Glomerular endothelial cell (primary cell): ENCODE measurements at places on chromosomes 13 and 19. TPM values are rescaled to one million over a fixed set of nuclear protein-coding genes. Genes with fewer than 3 reads are reported as not detected.

DNA sequence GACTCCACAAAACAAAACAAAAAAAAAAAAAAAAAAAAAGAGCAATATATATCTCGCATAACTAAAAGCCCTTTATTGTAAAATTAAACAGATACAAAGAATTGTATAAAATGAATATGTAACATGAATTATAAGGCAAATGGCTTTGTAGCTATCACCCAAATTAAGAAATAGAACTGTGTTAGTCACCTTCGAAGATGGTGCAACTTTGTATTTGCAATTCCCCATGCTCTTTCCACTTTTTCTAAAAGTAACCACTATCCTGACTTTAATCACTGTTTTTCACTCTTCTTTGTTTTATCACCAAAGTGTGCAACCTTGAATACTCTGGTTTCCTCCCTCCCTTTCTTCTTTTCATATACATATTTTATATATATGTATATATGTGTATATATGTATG, 57.1 kb upstream of the HTR2A start:
- no peak for DNase-seq

DNA sequence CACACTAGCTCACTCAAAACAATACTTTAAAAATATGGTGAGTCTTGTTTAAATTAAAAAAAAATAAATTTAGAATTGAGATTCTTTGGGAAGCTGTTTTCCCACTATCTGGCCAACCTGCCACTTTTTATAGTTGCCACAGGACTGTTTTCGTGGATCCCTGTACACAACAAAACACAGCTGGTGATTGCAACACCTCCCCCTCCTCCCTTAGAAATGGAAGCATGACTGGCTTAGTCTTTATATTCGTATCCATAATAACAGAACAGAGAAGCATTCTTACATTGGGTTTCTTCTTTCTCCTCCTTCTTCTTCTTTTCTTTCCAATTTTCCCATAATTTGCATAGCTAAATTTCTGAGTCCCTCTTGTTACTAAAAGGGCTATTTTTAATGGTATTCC, 79.5 kb upstream of the GJB6 start:
- no peak for DNase-seq

- no peak for DNase-seq
These were observed 27.0 kb downstream of the WTIP start for GRCh38 chr19:34508540-34508939.

DNA sequence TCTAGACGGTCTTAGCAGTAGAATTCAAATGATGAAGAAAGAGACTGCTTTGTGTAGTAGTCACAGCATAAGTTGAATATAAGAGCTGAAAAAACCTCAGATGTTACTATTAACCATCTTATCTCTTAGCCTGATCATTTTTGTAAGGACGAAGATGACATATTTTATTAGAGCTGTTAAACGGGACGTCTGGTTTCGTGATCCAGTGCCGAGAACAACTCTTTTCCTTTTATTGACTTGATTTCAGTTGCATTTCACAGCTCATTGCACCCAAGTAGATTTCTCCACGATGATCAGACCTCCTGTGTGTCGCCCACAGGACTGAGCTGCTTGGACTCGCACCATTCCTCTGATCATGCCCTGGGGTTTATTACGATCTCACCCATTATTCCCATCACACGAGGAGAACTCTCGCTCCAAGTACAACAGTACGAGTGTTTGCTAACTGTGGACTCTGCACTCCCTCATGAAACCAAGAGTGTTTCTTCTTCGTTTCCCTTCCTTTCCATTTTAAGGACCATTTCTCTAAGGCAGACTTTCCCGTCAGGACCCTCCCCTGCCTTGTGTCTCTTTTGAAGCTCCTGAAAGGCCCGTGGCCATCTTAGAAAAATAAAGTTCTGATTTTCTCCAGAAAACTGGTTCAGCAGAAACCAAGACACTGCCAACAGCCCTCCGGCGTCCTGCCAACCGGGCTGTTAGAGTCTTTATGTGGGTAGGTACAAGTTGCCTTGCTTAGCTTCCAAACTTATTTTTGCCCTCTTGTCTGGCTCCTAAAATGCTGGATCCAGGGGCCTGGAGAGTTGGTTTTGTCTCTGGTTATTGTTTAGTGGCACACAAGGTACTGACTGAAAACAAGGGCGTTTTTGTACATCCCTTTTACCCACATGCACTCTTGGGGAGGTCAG, 48.2 kb upstream of the RNF113B start:
- DNase-seq = no peak

GRCh38 chr19:2841855-2842574, 740 bp downstream of the ZNF555 start:
- no peak for DNase-seq

GRCh38 chr13:75635101-75635827, 866 bp upstream of the LMO7 start:
- DNase-seq = no peak

DNA sequence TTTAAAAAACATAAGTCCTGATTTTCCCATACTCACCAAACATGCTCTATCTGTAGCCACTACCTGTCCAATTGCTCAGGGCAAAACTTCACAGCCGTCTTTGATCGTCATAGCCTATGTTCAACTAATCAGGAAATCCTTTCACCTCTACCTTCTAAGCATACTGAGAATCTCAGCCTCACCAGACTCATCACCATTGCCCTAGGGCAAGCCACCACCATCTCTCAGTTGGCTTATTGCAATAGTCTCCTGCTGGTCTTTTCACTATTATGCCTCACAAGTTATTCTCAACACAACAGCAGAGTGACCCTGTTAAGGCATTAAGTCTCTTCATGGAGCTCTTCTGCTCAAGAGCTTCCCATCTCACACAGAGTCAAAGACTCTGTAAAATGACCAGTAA, 260.4 kb upstream of the MAB21L1 start:
- DNase-seq = no peak

DNA sequence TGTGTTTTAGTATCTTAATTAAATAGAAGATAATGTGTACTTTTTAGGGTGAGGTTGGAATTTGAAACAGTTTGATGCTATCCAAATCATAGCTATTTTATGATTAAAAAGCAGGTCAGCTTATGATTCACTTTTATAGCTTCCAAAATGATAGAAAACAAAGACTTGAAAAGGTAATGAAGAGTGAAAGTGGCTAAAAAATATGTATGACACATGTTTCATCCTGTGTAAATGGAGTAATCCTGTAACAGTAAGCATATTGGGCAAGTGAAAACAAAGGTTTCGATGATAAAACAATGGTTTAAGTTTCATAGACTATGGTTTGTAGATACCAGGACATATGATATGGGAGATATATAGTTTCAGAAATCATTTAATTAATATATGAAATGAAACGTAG, 456.2 kb downstream of the PCDH20 start:
- DNase-seq = no peak

GRCh38 chr13:50205581-50205980, 190.3 kb downstream of the KCNRG start:
- no peak for DNase-seq

- DNase-seq = no peak
These were observed 48.9 kb downstream of the DNM2 start for GRCh38 chr19:10766671-10767201.

DNA sequence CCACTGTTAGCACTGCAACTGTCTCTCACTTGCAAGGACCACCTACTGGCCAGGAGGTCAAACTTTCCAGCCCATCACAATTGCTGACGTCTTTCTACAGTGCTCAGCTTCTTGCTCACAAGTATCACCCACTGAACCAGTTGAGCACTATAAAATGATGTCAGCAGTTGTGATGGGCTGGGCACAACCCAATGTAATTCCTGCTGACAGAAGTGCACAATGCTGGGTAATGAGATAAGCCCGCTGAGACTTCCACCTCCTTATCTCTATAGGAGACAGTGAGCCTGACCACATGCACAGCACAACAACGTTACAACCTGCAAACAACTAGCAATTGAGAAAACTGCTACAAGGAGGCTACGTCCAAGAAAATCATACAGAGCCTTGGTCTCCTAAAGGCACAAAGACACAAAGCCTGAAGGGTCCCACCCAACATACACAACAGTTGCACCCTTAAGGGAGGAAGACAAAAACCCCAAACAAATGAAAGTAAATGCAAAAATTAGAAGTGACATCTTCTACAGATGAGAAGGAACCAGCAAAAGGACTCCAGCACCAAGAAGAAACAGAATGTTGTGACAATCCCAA, 273.2 kb downstream of the LIG4 start:
- no peak for DNase-seq

DNA sequence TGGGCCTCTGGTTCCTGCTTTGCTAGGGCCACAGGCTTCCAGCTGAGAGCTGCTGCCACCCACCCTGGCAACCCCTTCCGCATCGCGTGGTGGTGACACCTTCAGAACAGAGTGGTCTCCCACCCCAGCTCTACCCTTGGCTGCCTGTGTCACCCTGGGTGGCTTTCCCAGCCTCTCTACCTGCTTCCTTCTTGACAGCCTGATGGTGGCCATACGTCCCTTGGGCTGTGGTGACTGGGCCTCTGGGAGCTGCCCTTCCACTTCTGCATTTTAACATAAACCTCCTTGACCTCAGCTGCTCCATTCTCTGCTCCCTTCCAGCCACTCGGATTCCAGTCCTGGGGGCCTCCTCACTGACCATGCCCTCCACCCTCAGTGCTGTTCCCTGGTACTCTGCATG, 17.0 kb downstream of the PAK4 start:
- no peak for DNase-seq

- DNase-seq = no peak
These were observed 69.3 kb upstream of the MYO16 start for GRCh38 chr13:108560093-108560492.

DNA sequence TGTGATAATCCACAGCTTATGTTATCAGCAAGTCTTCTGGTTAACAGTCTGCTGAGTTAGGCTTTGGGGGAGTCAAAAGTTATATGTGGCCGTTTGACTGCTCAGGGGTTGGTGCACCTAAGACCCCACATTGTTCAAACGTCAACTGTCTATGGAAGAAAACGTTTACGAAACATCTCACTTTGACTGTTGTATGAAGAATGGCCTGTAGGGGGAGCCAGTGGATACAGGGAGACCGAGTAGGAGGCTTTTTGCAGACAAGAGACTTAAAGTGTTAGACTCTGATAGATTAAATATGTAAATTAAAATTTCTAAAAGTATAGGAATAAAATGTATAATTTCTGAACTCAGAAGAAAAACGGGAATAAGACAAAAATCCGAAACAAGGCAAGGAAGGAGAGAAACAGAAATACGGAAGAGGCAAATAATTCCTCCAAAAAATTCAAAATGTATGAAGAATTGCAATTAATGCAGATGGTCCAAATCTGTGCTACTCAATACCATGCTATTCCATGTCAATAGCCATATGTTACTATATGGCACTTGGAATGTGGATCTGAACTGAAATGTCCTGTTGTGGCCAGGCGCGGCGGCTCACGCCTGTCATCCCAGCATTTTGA, 37.8 kb downstream of the TNFSF14 start:
- peak; percentile 63 for DNase-seq

DNA sequence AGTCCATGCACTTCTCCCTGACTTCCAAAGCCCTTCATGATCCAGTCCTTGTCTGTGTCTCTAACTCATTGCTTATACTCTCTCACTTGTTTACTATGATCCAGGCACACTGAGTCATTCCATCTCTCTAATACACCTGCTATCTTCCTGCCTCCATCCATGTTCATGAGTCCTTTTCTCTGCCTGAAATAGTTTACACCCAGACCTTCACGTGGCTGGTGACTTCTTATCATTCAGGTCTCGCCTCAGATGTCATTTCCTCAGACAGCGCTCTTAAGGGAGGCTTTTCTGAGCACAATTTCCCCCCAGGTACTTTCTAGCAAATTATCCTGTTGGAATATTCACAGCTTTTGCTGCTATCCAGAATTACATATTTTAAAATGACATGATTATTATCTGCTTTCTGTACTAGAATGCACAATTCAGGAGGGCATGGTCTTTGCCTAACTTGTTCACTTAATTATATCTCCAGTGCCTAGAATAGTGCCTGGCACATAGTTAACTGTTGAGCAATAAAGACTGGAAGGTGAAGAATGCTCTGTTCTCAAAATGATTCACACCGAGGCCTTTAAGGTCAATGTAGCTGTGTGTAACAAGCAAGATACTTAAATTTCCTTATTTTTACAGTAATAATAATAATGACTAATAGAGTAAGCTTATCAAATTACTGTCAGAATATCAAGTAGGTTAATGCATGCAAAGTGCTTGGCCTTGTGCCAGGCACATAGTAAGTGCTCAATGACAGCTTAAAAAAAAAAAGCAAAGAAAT, 183.7 kb upstream of the SPRY2 start:
- DNase-seq = peak; percentile 16

DNA sequence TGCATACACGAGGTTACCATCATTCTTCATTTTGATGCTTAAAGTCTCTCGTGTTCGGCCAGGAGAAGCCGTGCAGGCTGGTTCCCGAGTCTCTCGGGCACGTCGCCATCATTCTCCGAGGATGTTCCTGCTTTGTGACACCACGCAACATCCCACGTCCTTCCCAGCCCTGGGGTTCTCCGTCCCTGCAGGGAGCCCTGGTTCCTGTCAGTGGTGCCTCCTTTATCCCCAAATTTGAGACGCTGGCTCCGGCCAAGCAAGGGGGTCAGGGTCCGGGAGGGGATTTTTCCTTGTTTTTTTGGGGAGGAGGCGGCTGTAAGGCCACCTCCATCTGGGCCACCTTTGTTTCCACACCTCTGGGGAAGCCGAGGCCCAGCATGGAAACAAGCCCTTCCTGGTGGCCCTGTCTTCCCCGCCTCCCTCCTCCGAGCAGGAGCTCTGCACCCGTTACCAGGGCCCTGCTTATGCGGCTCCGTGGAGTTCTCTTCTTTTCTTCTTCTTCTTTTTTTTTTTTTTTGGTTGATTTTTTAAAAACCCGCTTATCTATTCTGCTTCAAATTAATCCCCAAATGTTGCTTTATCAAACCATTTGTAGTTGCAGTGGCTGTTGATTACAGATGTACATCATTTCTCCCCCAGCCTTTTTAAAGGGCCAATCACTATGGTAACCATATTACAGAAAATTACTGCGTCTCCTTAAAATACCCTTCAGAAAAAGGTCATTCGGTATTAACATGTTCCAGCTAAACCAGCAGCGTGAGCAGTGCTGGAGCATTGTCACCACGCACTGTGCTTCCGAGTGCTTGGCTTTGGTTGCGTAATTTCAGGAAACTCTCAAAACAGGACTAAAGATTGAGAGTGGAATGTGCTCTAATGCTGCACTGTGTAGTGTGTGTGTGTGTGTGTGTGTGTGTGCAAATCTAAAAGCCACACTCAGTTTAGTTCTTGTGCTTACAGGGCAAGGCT, 50.4 kb downstream of the TEX29 start:
- no peak for DNase-seq

DNA sequence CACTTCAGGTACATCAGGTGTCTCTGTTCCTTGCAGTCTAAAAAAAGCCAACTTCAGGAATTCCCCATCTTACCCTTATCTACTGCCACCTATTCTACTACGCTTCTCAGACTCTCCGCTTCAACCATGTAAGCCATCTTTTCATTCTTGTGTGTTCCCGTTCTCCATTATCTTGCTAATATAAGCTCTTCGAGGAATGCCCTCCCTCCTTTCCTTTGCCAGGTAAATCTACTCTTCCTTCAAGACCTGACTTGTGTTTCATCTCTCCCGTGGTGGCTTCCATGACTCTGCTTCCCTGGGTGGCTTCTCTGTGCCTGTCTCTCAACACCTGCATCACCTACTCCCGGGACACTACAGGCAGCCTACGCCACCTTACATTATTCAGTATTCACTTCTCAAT, 42.3 kb upstream of the MEDAG start:
- no peak for DNase-seq

Gene C1QTNF9B
- not detected in 2 replicates for total RNA-seq

Gene KCTD4
- total RNA-seq = 0.44 TPM in 1 of 2 replicates, not detected in the other

Gene SPIB
- not detected in 2 replicates for total RNA-seq

Gene TMEM259
- 167 and 260 TPM in 2 replicates for total RNA-seq

Gene ZIM2
- total RNA-seq = not detected in 2 replicates

Gene ZFP36
- 6.5 and 21.6 TPM in 2 replicates for total RNA-seq

Gene MAB21L1
- not detected in 2 replicates for total RNA-seq

Gene LRCH1
- 17.7 and 36.8 TPM in 2 replicates for total RNA-seq

Gene NCR1
- total RNA-seq = not detected in 2 replicates

Gene ARL11
- total RNA-seq = 0.29 and 0.53 TPM in 2 replicates

Gene FFAR2
- total RNA-seq = not detected in 2 replicates
